ENCODE measurements at places on chromosomes 5 and 9.
A peak's percentile ranks its signal among the peaks of the same experiment; 100 is the strongest.

DNA sequence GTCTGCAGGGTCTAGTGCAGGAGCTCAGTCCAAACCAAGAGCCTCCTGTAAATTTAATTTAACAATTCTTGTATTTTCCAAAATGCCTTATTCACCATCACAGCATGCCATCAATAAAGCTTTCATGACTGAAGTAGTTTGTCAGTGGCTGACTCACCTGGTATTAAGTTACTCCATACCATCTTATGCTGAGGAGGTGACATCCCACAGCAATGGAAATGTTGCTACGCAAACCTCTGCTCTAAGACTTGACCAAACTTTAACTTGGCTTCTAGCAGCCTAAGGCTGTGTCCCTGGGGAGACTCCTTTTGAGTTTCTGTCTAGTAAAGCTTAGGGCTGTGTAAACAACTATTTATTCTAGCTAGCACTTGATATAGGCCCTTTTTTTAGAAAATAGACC, 1231.3 kb upstream of the CDH18 start:
- DNase-seq, result no peak

- no peak for DNase-seq
These were observed 49.0 kb upstream of the KIF2A start for GRCh38 chr5:62257020-62257367.

GRCh38 chr5:62974623-62975022, 396.0 kb downstream of the LRRC70 start:
- DNase-seq, result no peak

GRCh38 chr5:140554454-140554853, 2.8 kb downstream of the SRA1 start:
- peak; percentile 59 for DNase-seq

GRCh38 chr5:134091626-134092121, 22.8 kb upstream of the TCF7 start:
- DNase-seq, result no peak

DNA sequence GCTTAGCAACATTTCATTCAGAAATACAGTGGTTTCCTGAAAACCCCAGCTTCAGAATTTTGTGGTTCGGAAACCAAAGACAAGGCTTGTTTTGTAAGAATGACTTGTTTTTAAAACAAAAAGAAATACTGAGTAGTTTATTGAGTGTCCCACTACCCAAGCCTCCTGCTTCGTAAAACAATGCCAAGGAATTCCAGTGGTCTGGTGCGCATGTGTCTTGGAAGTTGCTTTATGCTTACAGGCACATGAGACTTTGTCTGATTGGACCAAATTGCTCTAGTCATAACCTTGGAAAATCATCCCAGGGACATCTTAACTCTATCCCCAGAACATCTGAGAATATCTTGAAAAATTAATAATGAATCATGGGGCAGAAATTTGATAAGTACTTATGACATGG, 77.1 kb upstream of the FST start:
- no peak for DNase-seq

DNA sequence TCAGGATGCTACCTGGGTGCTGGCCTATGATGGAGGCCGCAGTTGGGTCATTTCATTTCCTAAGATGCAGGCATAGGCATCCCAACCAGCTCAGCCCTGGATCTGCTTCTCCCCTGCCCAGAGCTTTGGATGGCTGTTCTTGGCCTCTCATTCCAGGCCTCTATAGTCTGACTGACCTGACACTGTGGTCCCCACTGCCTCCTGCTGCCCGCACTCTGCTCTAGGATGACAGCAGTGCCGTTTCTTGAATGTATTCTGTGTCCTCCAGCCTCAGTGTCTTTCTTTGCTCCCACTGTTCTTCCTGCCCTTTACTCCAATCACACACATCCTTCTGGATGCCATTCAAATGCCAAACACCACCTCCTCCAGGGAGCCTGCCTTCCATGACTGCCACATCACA, 235.7 kb downstream of the HSPA4 start:
- DNase-seq, result peak; percentile 23

DNA sequence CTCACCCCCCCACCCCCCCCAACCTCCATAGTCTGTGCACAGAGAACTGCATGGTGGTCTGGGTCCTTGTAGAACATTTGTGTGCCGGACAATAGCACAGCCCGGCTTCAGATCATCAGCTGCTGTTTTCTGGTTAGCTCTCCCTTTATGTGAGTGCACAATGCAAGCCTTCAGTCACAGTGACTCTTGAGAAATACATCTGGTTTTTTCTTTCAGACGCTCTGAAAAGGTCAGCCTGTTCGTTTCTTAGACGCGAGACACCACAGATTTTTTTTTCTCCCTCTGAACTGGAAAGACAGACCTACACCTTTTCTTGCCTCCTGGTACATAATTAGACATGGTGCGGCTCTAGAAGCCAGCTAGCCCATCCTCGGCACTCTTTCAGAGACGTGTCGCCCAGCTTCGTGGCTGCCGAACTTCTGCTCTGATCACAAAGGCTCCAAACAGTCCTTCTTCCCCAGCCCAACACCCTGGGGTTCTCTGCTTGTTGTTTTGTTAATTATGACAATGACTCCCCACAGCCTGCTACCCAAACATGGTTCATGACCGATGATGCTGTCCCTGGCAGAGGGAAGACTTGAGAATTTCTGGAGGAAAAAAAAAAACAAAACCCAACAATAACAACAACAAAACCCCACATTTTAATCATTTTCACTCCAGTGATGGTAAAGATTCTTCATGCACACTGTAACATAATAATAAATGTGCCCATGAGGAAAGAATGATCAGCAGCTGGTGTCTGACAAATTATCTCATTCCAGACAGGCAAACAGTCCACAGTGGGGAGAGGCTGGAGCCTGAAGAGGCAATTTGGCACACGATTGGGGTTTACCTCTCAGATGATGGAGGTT, 241.4 kb upstream of the ZNF462 start:
- DNase-seq, result no peak

GRCh38 chr5:133340822-133341221, 271.5 kb downstream of the FSTL4 start:
- no peak for DNase-seq

DNA sequence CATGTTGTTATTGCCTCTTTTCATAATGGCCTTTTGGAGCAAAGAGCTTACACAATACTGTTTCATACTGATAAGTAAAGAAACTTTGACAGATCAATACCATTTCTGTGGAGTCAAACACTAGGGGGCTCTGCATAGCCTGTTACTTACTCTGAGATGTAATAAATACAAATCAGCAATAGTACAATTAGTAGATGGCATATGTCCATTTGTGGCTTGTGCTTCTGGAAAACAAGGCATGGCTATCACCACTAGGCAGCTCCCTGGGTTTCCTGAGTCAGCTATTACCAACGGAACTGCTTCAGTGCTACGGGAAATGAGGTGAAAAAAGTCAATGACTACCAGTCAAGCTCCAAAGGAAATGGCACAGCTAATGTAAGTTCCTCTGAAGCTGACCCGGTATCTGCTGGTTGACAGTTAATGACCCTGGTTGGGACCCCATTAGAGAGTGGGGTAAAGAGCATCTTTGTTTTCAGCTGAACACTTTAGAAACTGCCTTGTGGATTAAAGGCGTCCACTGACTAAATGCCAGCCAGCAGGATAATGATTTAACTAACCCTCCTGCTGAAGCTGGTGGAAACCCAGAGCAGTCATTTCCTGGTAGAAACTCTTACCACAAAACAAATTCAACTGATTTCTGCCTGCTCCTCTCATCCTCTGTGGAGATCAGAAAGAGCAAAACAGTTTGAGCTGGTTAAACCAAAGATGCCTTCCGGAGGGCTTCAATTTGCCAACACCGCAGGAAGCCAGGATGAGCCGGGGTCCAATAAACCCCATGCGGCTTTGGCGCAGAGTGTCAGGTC, 69.0 kb upstream of the FAM169A start:
- peak; percentile 34 for DNase-seq

- no peak for DNase-seq
These were observed 27.2 kb downstream of the CCDC69 start for GRCh38 chr5:151196556-151197290.

DNA sequence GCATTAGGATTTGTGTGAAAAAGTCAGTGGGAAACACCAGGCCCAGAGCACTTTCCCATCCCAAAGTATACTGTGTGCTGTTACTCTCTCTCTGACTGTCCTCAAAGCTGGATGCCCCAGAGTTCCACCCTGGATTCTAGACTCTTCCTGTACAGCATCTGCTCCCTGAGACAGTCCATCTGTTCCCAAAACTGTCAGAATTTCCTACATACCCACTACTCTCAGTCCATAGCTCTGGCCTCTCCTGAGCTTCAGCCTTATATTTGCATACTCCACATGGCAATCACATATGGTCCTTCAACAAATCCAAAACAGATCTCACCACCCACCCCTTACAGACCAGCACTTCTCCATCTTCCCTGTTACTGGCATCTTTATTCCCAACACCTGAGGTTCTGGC, 9.5 kb downstream of the ELP1 start:
- DNase-seq, result no peak

DNA sequence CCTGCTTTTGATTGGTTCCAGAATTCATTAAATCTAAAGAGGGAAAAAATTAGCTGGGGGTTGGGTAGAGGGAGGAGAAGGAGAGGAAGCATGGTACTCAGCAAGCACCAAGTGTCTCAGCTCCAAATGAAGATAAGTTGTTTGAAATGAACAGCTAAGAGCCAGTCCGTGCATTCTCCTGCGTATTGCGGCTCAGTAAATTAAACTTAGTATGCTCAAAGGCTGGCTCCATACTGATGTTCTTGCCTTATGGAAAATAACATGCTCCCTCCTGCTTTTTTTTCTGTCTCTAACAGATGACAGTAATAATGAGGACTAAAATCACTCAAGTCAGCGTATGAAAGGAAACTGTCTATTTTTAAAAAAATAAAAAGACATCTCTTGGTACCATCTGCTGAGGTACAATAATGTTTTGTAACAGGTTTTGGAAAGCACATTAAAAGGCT, 161.0 kb downstream of the SPATA31D1 start:
- no peak for DNase-seq

DNA sequence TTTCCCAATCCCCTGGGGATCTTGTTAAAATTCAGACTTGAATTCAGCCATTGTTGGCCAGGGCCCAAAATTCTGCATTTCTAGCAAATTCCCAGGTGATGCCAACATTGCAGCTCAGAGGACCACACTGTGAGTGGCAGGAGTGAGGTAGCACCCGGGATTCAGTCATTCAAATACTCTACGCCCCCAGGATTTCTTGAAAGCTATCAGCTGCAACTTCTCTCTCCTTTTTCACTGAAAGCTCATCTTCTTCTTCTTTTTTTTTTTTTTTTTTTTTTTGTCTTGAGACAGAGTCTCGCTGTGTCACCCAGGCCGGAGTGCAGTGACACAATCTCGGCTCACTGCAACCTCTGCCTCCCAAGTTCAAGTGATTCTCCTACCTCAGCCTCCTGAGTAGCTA, 19.3 kb upstream of the ANKH start:
- no peak for DNase-seq

GRCh38 chr5:176529741-176530141, 7.5 kb downstream of the RNF44 start:
- DNase-seq, result no peak

DNA sequence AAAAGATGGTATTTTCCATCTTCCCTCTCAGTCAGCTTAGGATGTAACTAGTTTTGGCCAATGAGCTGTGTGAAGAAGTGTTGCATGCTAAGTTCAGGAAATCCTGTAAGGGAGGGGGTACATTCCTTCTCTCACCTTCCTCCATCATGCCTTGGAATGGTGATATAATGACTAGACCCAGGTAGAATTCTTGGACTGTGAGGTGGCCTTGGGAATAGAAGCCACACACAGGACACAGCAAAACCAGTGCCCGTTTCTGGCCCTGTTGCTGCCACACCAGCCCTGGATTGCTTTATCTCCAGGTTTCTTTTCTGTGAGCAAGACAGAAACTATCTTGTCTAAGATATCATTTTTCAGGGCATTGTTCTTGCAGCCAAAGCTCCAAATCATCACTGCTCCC, 10.5 kb upstream of the ZNF354A start:
- DNase-seq, result no peak

GRCh38 chr5:67063791-67064190, 132.8 kb downstream of the CD180 start:
- DNase-seq, result no peak

GRCh38 chr5:180332051-180332517, 21.1 kb downstream of the GFPT2 start:
- no peak for DNase-seq

DNA sequence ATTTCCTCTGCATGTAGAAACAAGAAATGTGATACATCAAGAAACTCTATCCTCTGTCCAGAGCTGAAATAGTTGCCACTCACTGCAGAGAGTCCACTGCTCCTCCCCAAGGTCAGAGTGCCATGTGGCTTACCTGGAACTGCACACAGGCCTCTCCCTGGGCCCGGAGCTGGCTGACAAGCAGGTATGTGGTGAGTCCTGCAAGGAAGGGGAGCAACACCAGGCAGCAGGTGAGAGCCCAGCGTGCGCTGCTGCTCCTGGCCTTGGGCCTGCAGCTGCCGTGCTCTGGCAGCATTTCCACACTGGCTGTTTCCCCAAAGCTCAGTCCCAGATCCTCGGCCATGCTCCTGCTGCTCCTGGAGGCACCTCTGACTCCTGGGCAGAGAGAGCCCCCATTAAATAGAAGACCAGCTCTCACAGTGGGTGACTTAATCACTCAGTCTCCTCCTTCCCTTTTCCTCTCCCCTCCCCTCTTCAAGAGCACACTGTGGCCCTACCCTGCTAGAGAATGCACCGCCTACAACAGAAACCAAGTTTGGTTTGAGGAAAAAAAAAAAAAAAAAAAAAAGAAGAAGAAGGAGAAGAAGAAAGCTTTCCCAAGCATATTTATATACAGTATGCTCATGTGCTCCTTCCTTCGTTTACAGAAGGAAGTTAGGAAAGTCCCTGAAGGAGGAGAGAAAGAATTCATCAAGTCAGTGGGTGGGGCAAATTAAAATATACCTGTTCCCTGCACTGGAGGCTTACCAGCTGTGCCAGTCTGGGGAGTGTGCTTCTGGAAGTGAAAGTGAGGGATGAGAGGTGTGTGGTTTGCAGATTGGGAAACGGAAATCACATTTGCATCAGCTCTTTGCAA, at the start of gene TNFSF15:
Gene TNFSF15, minus strand, starts transcription at position 370 of the 856 bp plus-strand sequence. Its CDS starts 27 bp downstream, at position 343.
- DNase-seq, result peak; percentile 7

GRCh38 chr9:110837401-110838005, 168.9 kb downstream of the MUSK start:
- DNase-seq, result no peak

- no peak for DNase-seq
These were observed 74.2 kb upstream of the SUSD1 start for GRCh38 chr9:112249277-112249676.

- peak; percentile 67 for DNase-seq
These were observed 100.3 kb upstream of the PANK3 start for GRCh38 chr5:168679515-168679920.

DNA sequence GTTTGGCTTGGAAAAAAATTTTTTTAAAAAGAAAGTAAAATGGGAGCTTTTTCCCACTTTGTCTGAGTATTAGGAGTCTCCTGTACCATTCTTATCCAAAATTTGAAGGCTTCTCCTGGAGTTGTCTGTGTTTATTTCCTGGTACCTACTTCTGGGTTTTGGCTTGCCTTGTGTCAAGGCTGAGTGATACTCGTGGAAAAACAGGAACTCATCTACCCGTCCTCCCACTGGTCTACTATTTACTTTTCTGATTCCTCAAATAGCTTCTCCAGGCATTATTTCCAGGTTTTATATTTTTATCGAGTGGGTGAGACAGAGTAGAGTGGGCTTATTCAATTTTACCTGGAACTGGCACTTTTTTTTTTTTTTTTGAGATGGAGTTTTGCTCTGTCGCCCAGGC, 99.4 kb downstream of the RMI1 start:
- no peak for DNase-seq

- no peak for DNase-seq
These were observed 992 bp downstream of the SPACA9 start for GRCh38 chr9:132879457-132880323.

GRCh38 chr5:161547738-161548486, 1.4 kb upstream of the GABRB2 start:
- DNase-seq, result no peak
